ENCODE measurements at places on chromosomes 11 and 22.

- DNase-seq: no peak
These were observed 365 bp downstream of the MGAT3 start for GRCh38 chr22:39457198-39457555.

- no peak for DNase-seq
These were observed 34.6 kb upstream of the CEP126 start for GRCh38 chr11:101880222-101880621.

GRCh38 chr11:107453594-107454286 is 3.9 kb downstream of the CWF19L2 start:
- no peak for DNase-seq

GRCh38 chr11:33405834-33406602 is 148.8 kb downstream of the HIPK3 start:
- no peak for DNase-seq

GRCh38 chr22:50307890-50308596 is 597 bp upstream of the PLXNB2 start:
- DNase-seq: no peak
